ENCODE measurements at places on chromosomes 11 and 22.

- DNase-seq: no peak
Measured at GRCh38 chr11:58334708-58335107, 24.2 kb downstream of the OR5B17 start.

- DNase-seq: no peak
Measured at GRCh38 chr11:61077936-61078335, 24.4 kb upstream of the CD5 start.

GRCh38 chr22:49303061-49303735, 524.5 kb downstream of the BRD1 start:
- DNase-seq: no peak

- no peak for DNase-seq
Measured at GRCh38 chr11:119266517-119267255, 50.2 kb downstream of the MCAM start.

DNA sequence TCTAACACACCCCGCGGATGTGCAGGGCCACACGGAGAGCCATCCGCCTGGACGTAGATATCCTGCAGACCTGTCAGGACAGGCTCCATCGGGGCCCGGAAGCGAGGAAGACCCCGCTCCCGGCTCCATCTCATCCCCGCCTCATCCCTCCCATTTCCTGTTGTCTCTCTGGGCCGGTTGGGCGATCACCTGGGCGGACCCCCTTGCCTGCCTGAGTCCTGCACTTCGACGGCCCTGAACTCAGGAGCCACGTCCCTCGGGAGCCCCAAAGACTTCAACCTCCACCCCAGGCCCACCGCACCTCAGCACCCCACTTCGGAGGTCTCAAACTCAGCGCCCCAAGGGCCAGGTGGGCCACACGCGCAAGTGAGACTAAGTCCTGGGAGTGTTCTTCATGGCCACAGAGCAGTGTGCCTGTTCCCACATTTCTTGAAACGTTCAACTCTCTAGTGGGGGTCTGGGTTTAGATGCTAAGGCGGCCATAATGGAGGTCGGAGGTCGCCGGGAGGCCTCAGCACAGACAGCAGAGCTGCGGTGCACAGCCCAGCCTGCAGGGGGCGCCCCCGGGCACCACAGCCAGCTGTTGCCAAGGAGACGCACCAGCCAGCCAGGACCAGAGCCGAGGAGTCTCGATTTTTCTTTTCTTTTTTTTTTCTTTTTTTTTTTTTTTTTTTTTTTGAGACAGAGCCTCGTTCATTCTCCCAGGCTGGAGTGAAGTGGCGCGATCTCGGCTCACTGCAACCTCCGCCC, 26.0 kb upstream of the FADD start:
- DNase-seq: peak; percentile 34

DNA sequence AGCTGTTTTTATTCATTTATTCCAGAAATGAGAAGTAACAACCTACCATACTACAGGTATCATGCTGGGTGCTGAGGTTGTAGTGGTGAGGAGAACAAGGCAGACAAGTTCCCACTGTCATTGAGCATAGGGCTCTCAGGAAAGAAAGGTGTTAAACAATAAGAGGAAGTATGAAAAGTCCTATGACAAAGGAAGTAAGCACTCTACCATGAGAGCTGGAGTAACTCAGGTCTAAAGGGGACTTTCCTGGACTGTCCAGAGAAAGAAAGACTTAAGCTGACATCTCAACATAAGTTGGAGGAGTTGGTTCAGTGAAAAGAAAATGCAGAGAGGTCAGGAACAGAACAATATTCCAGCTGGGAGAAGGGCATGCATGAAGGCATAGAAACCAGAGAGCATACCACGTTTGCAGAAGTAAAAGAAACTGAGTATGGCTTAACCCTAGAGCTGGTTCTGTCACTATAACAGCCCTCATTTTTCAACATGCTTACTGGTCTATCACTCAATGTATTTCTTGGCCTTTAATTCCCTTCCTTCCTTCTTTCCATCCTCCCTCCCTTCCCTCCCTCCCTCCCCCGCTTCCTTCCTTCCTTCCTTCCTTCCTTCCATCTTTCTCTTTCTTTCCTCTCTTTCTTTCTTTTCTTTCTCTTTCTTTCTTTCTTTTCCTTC, 137.8 kb upstream of the BDNF start:
- no peak for DNase-seq

GRCh38 chr22:27876684-27877083, 42.4 kb downstream of the PITPNB start:
- no peak for DNase-seq

Measured in CD4-positive, alpha-beta T cell treated with Interleukin-15 for 1 hour (primary cell).